Smooth muscle cell of bladder (primary cell): ENCODE measurements at places on chromosomes 16 and 17. TPM values are rescaled to one million over a fixed set of nuclear protein-coding genes. Genes with fewer than 3 reads are reported as not detected.

The MCRIP1 gene
- total RNA-seq: 78.6 and 95.7 TPM in 2 replicates

The KCNH6 gene
- total RNA-seq: not detected in 2 replicates

The IL32 gene
- 2.1 and 8.2 TPM in 2 replicates for total RNA-seq

The PRR15L gene
- not detected in 2 replicates for total RNA-seq

The MYOCD gene
- total RNA-seq: 9.8 and 11.9 TPM in 2 replicates

The TNP2 gene
- not detected in 2 replicates for total RNA-seq

The KRT222 gene
- total RNA-seq: 0.09 TPM in 1 of 2 replicates, not detected in the other

The FNDC8 gene
- not detected in 2 replicates for total RNA-seq

The TNFSF13 gene
- 0.71 and 0.74 TPM in 2 replicates for total RNA-seq
